ENCODE measurements at places on chromosomes 4 and X. TPM values are rescaled to one million over a fixed set of nuclear protein-coding genes. Genes with fewer than 3 reads are reported as not detected.

DNA sequence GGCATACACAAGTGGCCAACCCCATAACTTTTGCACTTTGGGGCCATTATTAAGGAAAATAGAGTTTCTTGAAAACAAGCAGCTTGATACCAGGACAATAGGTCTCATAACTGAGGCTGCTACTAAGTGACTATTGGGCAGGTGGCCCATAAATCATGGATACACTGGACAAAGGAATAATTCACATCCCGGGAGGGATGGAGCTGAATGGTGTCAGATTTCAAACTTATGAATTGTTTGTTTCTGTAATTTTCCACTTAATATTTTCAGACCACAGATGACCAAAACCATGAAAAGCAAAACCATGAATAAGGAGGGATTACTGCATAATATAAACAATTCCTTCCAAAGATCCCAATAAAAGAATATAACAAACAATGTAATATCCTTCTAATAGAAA, 114.4 kb downstream of the WDFY3 start:
- H3K4me1 ChIP-seq: no peaks in the 10 kb centered on the region
- no peaks in the 10 kb centered on the region for H3K36me3 ChIP-seq
- H3K4me3 ChIP-seq: no peak overlapping the region
- H3K27ac ChIP-seq: no peak overlapping the region
- DNase-seq: no peak

DNA sequence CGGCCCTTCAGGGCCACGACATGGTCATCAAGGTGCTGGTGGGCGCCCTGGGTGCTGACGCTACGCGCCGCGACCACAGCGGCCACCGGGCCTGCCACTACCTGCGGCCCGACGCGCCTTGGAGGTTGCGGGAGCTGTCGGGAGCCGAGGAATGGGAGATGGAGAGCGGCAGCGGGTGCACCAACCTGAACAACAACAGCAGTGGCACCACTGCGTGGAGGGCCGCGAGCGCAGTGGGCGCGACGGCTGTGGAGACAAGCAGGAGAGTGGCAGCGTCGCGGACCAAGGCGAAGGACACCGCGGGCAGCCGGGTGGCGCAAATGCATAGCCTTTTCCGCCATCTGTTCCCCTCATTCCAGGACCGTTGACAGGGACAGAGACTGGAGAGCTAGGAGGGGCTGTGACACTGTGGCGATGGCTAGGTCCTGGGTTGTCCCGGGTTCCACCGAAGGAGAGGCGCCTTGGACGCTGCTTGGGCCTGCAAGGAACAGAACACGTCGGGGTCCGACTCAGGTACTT, 919 bp downstream of the SOWAHD start:
- DNase-seq: no peak
- H3K4me1 ChIP-seq: peaks cover 34% of the 10 kb centered on the region
- peaks cover 3% of the 10 kb centered on the region for H3K27me3 ChIP-seq
- H3K4me3 ChIP-seq: peak overlapping the region; percentile 39

DNA sequence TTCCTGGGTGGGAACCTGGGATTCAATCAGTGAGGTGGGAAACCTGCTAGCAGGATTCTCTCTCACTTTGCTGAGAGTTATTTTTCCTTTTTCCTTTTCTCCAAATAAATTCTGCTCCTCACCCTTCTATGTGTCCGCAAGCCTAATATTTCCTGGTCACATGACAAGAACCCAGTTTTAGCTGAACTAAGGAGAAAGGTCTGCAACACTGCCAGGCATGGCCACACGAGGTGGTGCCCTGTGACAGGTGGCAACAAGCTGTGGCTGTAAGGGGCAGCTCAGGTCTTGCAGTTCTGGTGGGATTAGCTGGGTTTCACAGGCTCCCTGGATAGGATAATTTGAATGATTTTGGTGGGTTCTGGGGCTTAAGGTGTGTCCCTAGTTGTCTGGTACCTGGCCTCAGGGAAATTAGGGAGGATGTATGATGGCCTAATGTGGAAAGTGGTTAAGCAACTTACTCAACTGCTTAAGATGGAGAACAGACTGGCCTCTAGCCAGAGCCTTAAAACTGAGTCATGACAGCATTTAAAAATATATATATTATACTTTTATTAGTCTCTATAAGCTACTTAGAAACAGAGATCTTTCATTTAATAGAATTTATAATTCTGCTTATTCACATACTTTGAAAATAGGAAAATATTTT, 215.0 kb downstream of the IL15 start:
- DNase-seq: no peak
- no peak overlapping the region for H3K4me3 ChIP-seq
- no peaks in the 10 kb centered on the region for H3K27me3 ChIP-seq

DNA sequence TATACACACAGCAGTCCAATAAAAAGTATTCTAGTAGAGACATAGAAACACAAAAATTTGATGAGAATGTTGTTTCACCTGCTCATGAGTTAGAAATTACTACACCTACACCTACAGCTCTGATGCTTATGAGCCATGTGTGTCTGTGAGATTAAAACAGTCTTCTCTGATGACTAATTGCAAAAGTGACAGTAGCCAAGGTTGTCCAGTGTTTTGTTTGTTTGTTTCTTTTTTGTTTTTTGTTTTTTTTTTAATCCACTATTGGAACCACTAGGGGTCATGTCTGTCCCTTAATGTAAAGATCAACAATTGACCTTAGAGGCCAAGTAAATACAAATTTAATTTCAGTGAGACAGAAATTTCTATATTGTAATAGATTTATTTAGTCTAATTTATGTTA, 423.1 kb downstream of the TEX13C start:
- H3K27ac ChIP-seq: no peak overlapping the region
- H3K4me1 ChIP-seq: no peaks in the 10 kb centered on the region
- DNase-seq: no peak

DNA sequence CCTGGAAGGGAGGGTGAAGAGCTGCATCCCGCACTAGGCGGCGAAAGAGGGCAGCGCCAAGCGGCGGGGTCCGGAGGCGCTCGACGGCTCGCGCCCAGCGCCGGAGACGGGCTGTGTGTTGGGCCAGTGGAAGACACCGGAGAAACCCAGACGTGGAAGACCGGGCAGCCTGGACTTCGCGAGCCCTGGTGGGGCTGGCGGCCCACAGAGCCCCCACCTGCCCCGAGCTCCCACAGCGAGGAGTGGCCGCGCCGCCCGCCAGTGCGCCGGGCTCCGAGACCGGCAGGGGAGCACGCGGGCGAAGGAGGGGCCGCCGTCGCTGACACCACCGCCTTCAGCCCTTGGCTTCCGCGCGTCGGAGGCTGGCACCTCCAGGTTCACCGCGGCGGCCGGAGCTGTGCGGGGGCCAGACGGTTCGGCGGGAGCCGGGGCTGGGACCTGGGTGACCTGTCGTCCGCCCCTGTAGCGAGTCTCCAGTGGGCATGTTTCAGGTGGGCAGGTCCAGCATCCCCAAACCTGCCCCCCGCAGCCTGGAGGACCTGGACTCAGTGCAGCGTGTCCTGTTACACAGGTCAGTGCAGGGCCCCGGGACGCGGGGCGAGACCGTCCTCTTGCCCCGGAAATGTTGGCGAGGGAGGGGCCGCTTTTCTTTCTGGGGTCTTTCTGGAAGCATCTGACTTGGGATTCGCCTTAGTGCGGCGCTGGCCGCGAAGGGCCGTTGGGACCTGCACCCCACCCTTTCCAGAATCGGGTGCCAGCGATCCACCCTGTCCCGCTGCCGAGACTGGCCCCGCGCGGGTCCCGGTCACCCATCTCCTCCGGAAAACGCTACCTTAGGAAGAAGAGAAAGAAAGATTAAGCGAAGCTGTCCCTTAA, 9.6 kb upstream of the INTU start:
- no peak overlapping the region for H3K4me3 ChIP-seq
- H3K36me3 ChIP-seq: no peaks in the 10 kb centered on the region
- DNase-seq: no peak
- H3K27ac ChIP-seq: no peak overlapping the region
- peaks cover 33% of the 10 kb centered on the region for H3K27me3 ChIP-seq
- H3K4me1 ChIP-seq: no peaks in the 10 kb centered on the region

DNA sequence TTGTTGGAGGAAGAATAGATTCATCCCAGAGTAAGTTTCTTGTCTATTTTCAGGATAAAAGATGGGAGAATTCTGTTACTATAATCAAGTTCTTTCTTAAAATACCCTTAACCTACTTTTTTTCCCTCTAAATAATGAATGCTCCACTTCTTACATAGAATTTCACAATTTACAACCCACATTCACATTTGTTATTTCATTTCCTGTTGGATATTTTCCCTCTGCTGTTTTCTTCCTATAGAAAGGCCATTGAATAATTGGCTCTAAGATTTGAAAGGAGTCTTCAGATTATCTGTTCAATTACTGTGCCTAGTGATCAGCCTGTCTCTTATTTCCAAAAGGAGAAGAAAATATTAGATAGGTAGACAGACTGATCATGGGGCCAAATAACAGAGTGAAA, 79.7 kb downstream of the CPE start:
- H3K4me1 ChIP-seq: no peaks in the 10 kb centered on the region
- H3K4me3 ChIP-seq: no peak overlapping the region
- H3K36me3 ChIP-seq: no peaks in the 10 kb centered on the region
- no peak for DNase-seq
- no peak overlapping the region for H3K27ac ChIP-seq
- peaks cover 25% of the 10 kb centered on the region for H3K27me3 ChIP-seq

DNA sequence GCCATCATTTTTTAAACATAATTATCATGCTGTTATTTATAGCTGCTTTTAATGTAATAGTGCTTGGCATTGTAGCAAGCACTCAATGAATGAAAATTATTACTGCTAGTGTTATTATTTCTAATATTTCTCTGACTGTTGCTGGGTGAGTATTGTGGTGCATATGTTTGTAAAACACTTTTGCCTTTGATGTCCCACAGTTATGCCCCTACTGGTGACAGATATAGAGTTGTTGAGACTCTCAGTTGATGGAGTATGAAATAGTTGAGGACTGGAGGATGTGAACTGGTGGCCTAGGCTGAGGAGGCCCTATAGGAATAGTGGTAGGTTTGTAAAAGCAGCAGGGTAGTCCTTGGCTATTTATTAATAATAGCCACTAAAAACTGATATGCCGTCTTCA, 9.6 kb downstream of the INTS6L start:
- no peak overlapping the region for H3K4me3 ChIP-seq
- no peak for DNase-seq
- H3K4me1 ChIP-seq: peaks cover 30% of the 10 kb centered on the region
- peaks cover 13% of the 10 kb centered on the region for H3K36me3 ChIP-seq
- H3K27me3 ChIP-seq: peaks cover 13% of the 10 kb centered on the region

DNA sequence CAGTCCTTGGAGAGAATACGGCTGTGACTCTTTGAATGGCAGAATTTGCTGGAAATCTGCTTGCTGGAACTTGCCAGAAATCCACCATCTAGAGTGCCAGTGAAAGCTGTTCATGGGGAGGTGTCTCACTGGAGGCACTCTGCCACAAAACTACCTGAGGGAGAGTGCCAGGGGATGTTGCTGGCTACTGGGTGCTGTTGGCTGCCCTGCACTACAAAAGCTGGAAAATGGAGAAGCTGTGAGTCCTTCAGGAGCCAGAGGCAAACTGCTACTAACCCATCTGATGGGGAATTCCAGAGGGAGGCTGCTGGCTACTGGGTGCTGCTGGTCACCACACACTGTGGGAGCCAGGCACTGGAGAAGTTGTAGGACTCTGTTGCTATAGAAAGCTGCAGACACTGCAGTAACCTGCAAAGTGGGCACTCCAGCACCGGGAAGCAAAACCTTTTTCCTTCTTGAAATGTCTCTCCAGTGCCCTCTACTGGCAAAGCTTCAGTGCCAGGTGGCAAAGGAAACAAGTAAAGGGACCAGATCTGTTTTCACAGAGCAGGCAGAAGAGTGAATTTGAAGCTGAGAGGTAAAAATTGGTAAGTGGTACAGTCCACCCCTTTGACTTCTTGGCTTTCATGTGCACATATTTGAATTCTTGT, 47.8 kb upstream of the HSD17B10 start:
- peak; percentile 64 for DNase-seq
- H3K27ac ChIP-seq: no peak overlapping the region
- H3K27me3 ChIP-seq: no peaks in the 10 kb centered on the region
- H3K36me3 ChIP-seq: no peaks in the 10 kb centered on the region
- no peak overlapping the region for H3K4me3 ChIP-seq

GRCh38 chr4:179595671-179596410, 2153.6 kb upstream of the AGA start:
- DNase-seq: no peak
- H3K27ac ChIP-seq: no peak overlapping the region
- H3K36me3 ChIP-seq: peaks cover 3% of the 10 kb centered on the region
- no peaks in the 10 kb centered on the region for H3K27me3 ChIP-seq
- H3K4me1 ChIP-seq: no peaks in the 10 kb centered on the region
- no peak overlapping the region for H3K4me3 ChIP-seq

- no peaks in the 10 kb centered on the region for H3K36me3 ChIP-seq
- no peak overlapping the region for H3K27ac ChIP-seq
- no peak overlapping the region for H3K4me3 ChIP-seq
These were observed 369.6 kb downstream of the PCDH7 start for GRCh38 chr4:31089815-31090214.

DNA sequence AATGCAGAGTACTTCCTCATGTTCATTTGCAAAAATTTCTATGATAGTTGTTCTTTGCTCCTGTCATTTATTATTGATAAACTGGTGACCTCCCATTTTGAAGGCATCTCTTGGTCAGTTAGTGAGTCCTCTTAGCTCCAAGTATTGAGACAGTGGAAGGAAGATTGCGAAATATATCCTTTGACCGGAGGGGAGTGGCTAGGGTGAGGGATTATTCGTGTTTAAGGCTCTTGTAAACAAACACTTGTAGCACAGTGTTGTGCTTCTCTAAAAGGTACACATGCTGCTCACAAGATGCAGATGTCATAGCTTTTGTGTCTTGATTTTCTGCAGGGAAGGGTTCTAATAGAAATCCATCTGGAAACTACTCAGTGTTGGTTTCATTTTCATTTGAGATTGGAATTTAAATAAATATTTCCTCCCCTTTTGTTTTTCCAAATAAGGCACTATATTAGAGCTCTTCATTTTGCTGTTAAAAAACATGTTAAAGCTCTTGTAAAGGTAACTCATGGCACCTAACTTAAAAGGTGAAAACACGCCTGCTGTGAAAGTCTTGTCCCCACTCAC, 21.8 kb downstream of the TXLNG start:
- DNase-seq: no peak
- H3K4me1 ChIP-seq: no peaks in the 10 kb centered on the region
- no peaks in the 10 kb centered on the region for H3K36me3 ChIP-seq
- H3K4me3 ChIP-seq: no peak overlapping the region
- no peaks in the 10 kb centered on the region for H3K27me3 ChIP-seq
- H3K27ac ChIP-seq: peak overlapping the region; percentile 57

- H3K27me3 ChIP-seq: no peaks in the 10 kb centered on the region
- peaks cover 4% of the 10 kb centered on the region for H3K36me3 ChIP-seq
- H3K27ac ChIP-seq: no peak overlapping the region
- no peak overlapping the region for H3K4me3 ChIP-seq
These were observed 150.8 kb upstream of the BOD1L1 start for GRCh38 chr4:13778367-13778766.

- H3K27ac ChIP-seq: no peak overlapping the region
- no peak overlapping the region for H3K4me3 ChIP-seq
- H3K4me1 ChIP-seq: peaks cover 16% of the 10 kb centered on the region
- H3K36me3 ChIP-seq: peaks cover 4% of the 10 kb centered on the region
These were observed 3.3 kb upstream of the TCEAL8 start for GRCh38 chrX:103258275-103258674.

PTPN13 gene
- total RNA-seq: 1.5 TPM

ATP1B4 gene
- not detected for total RNA-seq

UGT2B10 gene
- total RNA-seq: not detected
